Chondrocyte (in vitro differentiated cells): ENCODE measurements at places on chromosomes 6 and 20.

DNA sequence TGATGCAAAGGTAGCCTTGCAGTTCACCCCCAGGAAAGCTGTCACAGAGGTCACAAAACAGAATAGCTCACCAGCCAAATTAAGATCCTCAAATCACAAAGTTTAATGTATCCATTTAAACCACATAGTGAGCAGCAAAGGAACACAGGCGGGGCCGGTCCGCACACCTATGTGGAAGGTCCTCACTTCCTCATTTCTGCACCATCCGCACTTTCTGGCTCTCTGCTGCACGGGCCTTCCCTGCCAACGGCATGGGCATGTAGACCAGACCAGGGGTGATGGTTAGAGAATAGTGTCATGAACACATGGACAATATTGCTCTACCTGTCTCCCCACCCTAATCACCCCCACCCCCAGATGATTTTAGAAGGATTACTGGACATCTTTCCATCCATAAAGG lies 12.1 kb upstream of the TBXT start:
- DNase-seq = no peak

GRCh38 chr20:10177326-10177725 lies 41.3 kb upstream of the SNAP25 start:
- no peak for DNase-seq

- DNase-seq = no peak
These were observed 14.4 kb downstream of the NEDD9 start for GRCh38 chr6:11218102-11218442.

DNA sequence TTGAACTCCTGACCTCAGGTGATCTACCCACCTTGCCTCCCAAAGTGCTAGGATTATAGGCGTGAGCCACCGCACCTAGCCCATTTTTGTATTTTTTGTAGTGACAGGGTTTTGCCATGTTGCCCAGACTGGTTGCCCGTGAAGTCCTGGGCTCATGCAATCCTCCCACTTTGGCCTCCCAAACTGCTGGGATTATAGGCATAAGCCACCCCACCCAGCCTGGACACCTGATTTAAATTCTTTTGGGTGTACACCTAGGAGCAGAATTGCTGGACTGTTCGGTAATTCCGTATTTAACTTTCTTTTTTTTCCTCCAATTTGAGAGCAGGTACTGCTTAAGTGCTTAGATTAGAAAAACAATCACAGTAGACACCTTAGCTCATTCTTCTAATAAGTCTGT lies 5.6 kb upstream of the NRM start:
- DNase-seq = no peak

DNA sequence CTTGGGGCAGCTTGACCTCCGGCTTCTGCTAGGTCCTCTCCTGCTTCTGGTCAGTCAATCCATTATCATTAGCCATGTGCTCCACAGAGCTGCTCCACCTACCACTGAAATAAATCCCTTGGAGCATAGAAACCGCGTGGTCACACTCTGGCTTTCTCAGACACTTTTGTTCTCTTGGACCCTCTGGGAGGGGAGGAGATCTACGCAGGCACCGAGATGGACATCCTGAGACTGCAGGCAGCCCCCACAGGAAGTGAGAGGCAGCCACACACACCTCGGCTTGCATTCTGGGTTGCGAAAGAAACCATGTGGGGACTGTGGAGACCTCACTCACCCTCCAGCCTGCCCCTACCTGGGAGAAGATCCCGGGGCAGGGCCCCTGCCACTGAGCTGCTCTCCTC lies 79.5 kb downstream of the FYN start:
- DNase-seq = no peak

- no peak for DNase-seq
These were observed 19.7 kb downstream of the TIAM2 start for GRCh38 chr6:155014670-155015300.

DNA sequence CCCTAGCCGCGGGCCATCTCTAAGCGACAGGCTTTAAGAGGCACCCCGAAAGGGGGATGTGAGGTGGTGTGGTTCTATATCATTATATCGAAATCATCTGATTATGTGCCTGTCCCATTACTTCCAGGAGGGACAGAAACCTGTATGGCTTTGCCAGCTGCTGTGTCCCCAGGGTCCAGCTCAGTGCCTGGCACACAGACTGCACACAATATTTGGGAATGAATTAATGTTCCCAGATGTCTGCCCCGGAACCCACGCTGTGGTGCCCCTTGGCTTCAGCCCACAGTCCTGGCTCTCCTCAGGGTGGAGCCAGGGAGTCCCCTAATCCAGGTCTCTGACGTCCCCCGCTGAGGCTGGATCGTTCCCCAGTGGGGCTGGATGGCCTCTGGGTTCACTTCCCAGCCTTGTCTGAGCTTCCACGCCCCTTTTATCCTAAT lies 8.9 kb upstream of the AHCY start:
- DNase-seq = no peak
